ENCODE measurements at places on chromosomes 11 and 22.

GRCh38 chr11:21582791-21583190 lies 610.1 kb upstream of the ANO5 start:
- no peak for DNase-seq

DNA sequence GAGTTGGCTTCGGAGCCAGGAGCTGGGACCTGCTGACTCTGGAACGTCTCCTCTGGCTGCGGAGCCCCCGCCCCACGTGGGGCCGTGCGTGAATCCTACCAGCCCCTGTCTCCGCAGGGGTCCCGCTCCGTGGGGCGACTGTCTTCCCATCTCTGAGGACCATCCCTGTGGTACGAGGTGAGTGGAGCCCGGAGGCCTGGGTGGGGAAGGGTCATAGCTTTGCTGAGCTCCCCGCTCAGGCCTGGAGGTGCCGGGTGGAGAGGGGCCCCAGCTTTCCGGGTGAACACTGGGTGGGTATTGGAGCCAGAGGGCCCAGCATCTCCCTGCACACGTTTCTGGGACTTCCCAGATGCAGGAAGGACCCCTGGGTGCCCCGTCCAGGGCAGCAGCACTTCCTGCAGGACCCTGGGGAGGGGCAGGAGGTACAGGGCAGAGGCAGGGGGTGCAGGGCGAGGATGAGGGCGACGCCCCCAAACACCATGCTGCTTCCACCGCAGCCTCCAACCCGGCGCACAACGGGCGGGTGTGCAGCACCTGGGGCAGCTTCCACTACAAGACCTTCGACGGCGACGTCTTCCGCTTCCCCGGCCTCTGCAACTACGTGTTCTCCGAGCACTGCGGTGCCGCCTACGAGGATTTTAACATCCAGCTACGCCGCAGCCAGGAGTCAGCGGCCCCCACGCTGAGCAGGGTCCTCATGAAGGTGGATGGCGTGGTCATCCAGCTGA lies 3.8 kb downstream of the MUC5AC start:
- DNase-seq: no peak

- DNase-seq: peak; percentile 61
These were observed 210.0 kb downstream of the KIRREL3 start for GRCh38 chr11:126790550-126791081.

DNA sequence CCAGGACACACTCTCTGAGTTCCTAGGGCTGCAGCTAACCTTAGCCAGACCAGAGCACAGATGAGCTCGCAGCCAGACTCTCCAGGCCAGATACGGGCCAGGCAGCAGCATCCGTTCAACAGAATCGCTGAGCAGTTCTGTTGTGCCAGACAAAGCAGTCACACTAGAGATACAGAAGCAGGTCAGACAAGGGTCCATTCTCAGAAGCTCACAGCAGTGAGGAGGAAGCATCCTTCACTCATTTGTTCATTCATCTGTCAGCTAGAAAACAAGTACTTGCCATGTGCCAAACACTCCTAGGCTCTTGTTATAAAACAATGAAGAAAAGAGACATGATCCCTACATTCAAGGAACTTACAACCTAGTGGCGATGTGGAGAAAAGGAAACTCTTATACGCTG lies 2.6 kb downstream of the LMO2 start:
- DNase-seq: no peak

DNA sequence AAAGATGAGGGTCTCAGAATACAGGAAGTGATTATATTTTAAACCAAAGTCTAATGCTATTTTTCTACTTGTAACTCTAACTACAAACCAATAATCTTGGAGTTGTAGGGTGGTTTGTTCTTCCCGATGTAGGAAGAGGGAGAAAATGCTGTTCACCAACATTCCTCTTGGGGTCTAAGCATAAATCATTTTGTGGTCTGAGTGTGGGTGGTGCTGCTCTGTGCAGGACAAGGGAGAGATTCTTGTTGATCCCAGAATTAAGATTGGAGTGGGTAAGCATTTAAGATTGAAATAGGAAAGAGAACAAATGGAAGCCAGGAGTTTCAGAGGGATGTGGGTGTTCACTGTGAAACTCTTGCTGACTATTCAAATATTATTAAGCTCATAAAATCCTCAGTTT lies 38.6 kb upstream of the MMP13 start:
- DNase-seq: no peak

DNA sequence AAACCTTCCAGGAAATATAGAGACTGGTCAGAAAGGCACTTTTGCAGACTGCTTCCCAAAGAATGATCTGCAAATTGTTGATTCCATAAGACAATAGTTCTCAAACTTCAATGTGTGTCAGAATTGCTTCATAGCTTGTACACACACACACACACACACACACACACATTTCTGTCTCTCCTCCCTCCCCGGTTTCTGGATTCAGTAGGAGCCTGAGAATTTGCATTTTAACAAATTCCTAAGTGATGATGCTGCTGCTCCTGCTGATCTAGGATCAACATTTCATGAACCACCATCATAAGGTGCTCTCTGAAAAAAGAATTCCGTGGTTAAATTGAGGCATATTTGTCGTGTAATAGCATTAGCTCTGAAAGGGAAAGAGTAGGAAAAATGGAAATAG lies 35.3 kb upstream of the FZD4 start:
- no peak for DNase-seq

GRCh38 chr11:84882056-84882455 lies 745.1 kb downstream of the DLG2 start:
- no peak for DNase-seq

DNA sequence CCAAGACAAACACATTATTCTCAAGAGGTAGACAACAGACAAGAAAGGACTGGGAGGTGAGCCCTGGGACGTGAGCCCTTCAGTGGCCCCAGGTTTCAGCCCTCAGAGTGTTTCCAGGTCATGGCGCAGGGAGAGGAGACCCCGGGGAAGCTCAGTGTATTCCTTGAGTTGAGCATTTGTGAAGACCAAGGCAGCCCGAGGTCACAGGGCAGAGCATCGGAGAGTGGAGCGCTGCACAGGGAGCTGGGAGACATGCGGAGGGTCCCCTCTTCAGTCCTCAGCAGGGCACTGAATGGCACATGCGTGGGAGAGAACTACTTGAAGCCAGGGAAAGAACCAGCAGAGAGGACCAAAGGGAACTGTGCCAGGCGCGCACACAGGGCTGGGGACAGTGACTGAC lies 11.7 kb downstream of the KRTAP5-6 start:
- DNase-seq: no peak

DNA sequence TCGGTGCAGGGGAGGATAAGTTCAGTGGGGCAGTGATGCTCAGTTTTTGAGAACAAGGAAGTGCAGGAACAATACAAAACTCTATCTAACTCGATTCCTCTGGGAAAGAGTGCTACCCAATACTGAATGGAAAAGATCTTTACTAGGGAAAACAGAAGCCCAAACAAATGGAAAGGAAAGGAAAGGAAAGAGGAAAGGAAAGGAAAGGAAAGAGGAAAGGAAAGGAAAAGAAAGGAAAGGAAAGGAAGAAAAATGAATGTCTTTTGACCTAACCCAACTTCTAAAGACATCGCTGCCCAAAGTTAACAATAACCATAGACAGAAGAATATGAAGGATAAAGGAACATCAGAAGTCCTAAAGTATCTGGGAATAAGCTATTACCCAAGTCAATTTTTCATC lies 41.6 kb downstream of the PHF21A start:
- no peak for DNase-seq

DNA sequence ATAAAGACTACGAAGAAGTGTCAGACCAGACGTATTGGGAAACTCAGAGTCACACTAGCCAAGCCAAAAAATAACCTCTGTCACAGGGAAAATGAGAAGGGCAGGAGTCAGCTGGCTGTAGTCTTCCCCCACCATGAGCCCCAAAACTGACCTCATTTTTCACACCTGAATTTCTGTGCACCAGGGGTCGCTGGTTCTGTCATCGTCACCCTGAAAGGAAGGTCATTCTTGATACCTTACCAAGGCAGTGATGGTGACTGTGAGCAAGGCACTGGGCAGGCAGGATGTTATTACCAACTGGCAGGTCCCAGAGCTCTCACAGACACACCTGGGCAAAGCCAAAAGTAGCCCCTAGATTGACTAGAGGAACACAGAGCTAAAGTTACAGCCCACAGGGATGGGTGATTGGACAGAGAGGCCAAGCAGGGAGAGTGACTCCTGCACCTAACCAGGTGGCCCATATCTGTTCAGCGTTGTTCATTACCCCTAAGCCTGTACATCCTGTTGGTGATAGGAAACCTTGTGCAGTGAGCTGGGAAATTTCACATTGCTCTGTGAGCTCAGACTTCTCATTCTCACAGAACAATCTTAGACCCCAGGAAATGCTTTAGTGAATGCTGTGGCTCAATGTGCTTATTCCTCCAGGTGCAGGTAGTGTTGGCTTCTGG lies 32.3 kb upstream of the OR56A1 start:
- DNase-seq: no peak

- no peak for DNase-seq
These were observed 52.9 kb upstream of the RTL6 start for GRCh38 chr22:44550711-44551491.

DNA sequence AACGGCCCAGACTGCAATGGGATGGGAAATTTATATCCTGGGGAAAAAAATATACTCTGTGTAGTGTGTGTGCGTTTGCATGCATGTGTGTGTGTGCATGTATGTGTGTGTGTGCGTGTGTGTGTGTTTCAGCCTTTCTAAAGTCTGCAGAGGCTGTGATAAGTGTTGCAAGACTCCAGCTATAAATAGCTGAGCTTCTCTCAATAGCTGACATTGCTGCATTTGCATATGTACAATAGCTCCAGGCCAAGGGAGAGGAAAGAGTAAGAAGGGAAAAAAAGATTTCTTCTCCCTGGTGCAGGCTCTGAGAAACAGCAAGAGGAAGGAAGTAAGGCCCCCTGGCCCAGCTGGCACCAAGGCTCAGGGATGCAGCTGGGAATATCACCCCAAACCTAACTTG lies 483.0 kb downstream of the MN1 start:
- no peak for DNase-seq

GRCh38 chr11:43756575-43756974 lies 76.0 kb downstream of the HSD17B12 start:
- no peak for DNase-seq

All from hypothalamus (tissue), 51 donors.